NCI-H2081 treated with DMSO at 0.1 percent for 48 hours (cell line): ENCODE measurements at places on chromosomes 6 and 20.

GRCh38 chr20:34045930-34046725 lies 52.4 kb downstream of the RALY start:
- DNase-seq: no peak

- no peak for DNase-seq
These were observed 213.7 kb downstream of the GRIK2 start for GRCh38 chr6:101607111-101607690.

DNA sequence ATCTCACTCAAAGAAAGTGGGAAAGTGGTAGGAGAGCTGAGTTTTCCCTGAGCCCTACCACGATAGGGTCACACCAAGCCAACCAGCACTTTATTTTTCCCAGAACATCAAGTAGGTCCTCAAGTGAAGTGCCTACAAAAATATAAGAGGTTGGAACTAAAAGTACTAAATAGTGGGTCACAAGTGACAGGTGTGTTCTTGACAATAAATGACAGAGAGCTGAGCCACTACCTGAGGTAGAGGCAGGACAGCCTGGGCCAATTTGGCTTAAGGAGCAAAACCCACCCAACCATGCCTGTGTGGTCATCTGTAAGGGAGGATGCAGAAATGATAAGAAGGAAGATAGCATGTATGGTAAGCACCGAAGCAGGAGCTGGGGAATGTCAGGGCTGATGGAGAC lies 154.8 kb upstream of the SSTR4 start:
- no peak for DNase-seq

- no peak for DNase-seq
These were observed 339.6 kb downstream of the ARHGAP18 start for GRCh38 chr6:129370268-129370916.

GRCh38 chr6:91352878-91353277 lies 766.0 kb upstream of the MAP3K7 start:
- DNase-seq: no peak

DNA sequence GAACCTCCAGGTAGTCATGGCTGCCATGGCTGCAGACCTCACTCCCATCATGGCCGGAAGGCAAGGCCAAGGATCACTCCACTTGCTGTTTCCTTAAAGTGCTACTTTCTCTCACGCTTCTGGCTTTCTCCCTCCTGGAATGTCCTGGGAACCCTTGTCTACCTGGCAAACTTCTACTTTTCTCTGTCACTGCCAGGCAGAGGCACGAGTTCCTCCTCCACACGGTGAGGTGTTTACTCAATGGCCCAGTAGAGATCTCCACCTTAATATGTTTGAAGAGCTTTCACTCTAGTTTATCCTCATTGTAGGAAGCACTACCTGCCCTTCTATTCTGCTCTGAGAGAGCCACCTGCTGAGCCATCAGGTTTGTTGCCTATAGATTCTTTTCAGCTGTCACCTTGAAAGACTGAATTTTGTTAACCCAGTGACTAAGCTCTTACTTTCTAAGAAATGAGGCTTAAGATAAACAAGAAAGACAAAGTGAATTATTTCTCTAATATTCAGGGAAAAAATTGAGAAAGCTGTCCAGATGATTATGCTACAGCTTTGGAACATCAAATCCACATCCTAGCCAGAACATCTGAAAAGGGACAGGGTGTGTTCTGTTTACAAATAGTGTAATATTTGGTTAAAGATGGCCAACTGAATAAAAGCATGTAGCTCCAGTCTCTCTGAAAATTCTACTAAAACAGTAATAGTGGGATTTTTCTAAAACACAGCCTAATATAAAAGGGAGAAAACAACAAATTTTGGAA lies 54.9 kb downstream of the PLAGL1 start:
- no peak for DNase-seq

DNA sequence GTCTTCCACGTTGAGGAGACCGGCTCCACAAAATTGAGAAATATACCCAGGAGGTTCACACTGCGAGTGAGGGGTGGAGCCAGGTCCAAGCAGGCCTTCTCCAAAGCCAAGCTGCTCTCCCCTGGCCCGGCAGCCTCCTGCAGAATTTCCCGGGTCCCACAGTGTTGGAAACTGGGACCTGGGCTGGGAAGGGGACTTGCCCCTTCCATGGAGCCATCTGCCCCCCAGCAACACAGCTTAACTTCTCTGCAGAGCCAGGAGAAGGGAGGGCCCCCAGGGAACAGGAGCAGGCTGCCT lies 35.4 kb downstream of the MDFI start:
- no peak for DNase-seq

GRCh38 chr6:387293-387741 lies 4.2 kb upstream of the IRF4 start:
- no peak for DNase-seq

- DNase-seq: no peak
These were observed 92.2 kb upstream of the F13A1 start for GRCh38 chr6:6412700-6413099.

GRCh38 chr6:157487110-157487773 lies 106.3 kb downstream of the ZDHHC14 start:
- DNase-seq: no peak

DNA sequence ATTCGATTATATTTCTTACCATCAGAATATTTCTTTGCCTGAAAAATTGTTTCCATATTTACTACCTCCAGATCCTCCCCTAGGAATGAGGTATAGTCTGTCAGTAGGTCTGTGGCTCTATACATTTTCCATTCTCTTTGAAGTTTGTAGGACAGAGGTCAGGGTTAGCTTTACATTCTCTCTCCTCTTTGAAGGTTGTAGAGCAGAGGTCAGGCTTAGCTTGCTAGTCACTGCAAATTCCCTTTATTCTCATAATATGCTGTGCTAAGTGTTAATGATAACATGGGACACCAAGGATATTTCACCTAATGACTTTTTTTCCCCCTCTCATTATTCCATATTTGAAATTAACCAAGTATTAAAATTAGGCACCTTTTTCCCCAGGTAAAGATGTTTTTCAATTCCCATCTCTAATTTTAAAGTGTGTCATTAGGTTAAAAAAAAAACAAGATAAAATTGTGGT lies 411.2 kb downstream of the PHF3 start:
- DNase-seq: no peak

GRCh38 chr6:111957623-111958315 lies 84.5 kb upstream of the FYN start:
- DNase-seq: no peak

DNA sequence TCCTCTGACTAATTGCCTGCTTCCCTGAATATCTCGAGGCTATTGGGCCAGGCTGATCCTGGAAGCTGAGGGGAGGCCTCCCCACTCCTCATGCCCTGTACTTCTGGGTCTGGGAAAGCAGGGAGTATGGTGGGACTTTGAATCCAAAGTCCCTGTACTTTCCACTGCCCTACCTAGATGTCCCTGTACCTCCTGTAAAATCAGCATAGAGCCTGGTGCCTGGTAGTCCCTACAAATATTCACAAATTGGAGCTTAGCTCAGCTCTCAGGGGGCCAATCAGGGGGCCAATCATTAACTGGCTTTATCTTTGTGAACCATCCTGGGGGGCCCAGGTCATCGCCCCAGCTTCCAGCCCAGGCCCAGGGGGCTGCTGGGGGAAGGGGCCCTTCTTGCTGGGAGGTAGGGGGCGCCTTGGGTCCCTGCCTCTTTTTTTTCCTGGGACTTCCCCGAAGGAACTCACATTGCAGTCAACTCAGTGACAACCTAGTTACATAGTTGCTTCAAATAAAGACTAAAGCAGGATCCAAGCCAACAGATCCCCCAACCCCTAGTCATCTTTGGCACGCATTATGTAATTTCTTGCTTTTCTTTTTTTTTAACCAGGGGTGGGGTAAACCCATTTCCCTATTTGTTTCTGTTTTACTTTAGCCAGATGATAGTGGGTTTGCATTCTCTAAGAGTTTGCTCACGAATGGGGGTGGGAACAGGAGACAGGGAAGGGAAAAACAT lies 6.9 kb upstream of the VEGFA start:
- no peak for DNase-seq

DNA sequence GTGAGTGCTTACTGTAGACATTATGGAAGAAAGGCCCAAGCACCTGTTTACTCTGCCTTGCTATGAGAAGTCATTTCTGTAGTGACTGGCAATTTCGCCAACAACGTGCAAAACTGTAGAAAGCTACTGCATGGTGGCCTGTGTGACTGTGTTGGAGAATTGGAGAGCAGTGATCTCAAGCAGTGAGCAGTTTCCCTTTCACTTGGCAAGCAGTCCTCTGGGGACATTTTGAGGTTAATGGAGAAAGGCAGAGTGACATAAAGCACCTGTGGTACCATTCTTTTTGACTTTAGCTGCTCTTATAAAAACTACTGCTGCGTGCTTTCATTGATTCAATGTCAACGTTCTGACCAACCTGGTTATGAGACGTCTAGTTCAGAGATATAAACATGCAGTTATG lies 382.6 kb upstream of the JAG1 start:
- DNase-seq: no peak

GRCh38 chr6:19465256-19465655 lies 371.9 kb upstream of the ID4 start:
- no peak for DNase-seq

GRCh38 chr20:44717986-44718385 lies 2.8 kb downstream of the CCN5 start:
- no peak for DNase-seq

DNA sequence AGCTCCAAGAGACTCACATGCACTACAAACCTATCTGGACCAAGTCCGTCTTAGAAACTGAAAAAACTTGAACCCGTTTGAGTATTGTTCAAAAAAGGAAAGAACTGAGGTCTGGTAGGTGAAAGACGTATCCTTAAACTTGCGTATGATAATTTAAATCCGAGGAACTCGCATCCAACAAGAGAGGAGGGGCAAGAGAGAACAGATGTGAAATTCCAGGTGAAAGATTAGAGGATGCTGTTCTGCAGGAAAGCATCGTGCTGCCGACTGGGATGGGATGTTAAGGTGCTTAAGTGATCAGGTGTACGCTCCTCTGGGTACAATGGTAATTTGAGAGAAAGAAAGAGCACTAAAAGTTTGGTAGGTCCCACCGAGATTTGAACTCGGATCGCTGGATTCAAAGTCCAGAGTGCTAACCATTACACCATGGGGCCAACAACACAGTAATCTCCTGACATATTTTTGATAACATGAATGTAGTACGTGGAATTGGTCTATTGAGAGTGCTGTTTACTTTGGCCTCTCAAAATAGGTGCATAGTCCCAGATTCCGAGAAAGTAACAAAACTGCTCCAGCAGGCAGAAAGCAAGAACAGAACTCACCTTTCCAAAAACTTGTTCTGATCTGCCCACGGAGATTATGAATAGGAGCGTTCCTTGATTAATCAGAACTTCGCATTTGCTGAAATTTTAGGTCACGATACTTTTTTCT lies 53.5 kb upstream of the BTN3A2 start:
- peak; percentile 65 for DNase-seq
